Heart right ventricle (tissue), 16 donors: ENCODE measurements at places on chromosomes 3 and 15. TPM values are rescaled to one million over a fixed set of nuclear protein-coding genes. Genes with fewer than 3 reads are reported as not detected.

GRCh38 chr15:85547386-85547785 is 167.0 kb downstream of the AKAP13 start:
- DNase-seq: no peak

- no peak for DNase-seq
These were observed 411.5 kb upstream of the MCTP2 start for GRCh38 chr15:93819826-93820225.

GRCh38 chr15:69627548-69628158 is 175.0 kb downstream of the RPLP1 start:
- DNase-seq: no peak

- no peak for DNase-seq
These were observed 47.8 kb upstream of the NDN start for GRCh38 chr15:23734862-23735261.

- no peak for DNase-seq
These were observed 270.7 kb upstream of the LRTM1 start for GRCh38 chr3:55198554-55198953.

GRCh38 chr3:107092121-107092520 is 285.1 kb upstream of the CCDC54 start:
- DNase-seq: no peak

- no peak for DNase-seq
These were observed 101.3 kb upstream of the NANOGP8 start for GRCh38 chr15:35186346-35186745.

- DNase-seq: no peak
These were observed 2.7 kb downstream of the LRIG1 start for GRCh38 chr3:66497985-66498671.

DNA sequence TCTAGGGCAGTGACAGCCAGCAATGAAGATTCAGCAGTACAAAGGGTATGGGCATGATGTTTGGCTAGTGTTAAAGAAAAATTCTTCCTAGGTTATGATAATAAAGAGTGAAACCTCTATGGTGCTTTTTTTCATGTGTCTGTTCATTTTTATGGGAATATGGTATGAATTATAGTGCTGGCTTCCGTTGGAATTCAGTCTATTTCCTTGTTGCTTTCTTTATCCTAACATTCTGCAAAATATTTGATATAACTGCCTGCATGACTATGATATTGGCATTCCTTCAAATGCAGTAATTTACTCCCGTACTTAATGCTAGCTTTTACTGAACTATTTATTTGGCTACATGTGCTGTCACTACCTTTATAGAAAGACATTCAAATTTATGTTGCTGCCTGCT is 57.6 kb upstream of the ATP11B start:
- DNase-seq: no peak

GRCh38 chr3:81955878-81956277 is 194.4 kb upstream of the GBE1 start:
- DNase-seq: no peak

DNA sequence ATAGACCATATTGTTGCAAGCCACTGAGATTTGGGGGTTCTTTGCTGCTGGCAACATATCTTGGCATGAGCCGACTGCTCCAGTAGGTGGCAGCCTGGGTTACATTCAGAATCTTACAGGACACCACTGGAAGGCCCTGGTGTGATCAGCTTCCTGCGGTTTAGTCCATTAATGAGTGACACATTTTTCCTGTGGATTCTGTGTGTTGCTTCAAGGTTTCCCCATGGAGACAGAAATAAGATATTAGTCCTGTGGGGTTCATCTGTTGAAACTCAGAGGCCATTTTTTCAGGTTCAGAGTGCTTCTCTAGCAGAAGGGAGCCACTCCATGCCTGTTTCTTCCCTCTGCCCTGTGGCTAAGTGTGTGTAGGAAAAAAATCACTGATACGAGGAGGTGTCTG is 116.2 kb downstream of the MFSD1 start:
- no peak for DNase-seq

GRCh38 chr3:64463981-64464380 is 223.8 kb downstream of the ADAMTS9 start:
- DNase-seq: no peak

- DNase-seq: no peak
These were observed 155.9 kb upstream of the BCL6 start for GRCh38 chr3:187900993-187901755.

DNA sequence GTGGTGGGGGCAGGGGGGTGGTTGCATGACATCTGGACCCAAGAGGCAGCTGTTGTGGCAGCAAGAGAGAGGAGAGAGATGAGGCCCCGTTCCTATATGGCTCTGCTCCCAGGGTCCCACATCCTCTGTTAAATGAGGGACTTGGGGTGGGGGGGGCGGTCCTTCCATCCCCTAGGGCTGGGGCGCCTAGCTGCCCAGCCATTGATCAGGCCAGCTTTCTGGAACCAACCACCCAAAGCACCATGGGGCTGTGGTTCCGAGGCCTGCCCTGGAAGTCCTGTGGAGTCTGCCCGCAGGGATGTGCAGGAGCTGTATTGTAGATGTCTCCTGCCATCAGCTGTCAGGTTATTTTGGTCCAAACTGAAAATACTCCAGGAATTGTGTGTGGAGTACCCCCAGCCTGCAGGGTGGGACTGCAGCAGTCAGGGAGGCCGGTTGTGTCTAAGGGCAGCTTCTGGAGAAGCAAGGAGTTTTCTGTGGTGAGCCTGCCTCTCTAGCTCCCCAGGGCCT is 5.2 kb downstream of the FURIN start:
- no peak for DNase-seq

GRCh38 chr3:153572165-153572564 is 410.1 kb downstream of the RAP2B start:
- no peak for DNase-seq

- no peak for DNase-seq
These were observed 28.3 kb downstream of the MRAS start for GRCh38 chr3:138376663-138377062.

DNA sequence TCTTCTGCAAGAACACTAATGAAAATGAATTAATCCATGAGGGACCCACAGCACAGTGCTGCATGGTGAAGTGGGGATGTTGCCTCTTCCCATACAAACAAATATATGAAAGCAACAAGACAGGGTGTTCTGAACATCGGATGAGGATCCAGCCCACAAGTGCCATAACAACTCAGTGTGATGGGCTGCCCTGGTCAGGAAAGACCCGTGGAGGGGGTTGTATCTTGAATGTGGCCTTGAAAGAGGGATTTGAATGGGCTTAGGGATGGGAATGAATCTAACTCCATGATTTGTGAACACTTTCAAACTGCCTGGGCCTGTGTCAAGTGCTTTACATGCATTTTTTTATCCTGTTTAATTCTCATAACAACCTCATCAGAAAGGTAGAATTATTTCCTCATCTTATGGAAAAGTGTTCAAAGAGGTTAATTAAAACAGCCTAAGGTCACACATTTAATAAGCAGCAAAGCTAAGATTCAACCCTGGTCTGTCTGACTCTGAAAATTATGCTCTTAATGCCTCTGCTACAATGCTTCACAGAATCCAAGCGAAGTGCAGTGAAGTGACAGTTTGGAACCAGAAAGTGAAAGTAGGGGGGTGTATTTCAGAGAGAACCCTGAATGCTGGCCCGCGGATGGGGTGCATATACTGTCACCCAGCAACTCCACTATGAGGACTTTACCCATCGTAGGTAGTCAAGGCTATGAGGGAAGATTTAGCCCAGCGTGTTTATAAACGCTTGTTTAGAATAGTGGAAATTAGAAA is 65.6 kb upstream of the HEG1 start:
- no peak for DNase-seq

Gene GOLGA6L7
- not detected for total RNA-seq

Gene GRIP2
- 24.5 TPM for total RNA-seq

Gene RSRC1
- total RNA-seq: 22.6 TPM

Gene RBP2
- total RNA-seq: not detected

Gene SPTSSB
- total RNA-seq: 0.11 TPM

Gene CFAP20DC
- not detected for total RNA-seq

Gene RBSN
- total RNA-seq: 22.7 TPM

Gene TIMP4
- 2.7 TPM for total RNA-seq
